ENCODE measurements at places on chromosomes 6 and 20.

DNA sequence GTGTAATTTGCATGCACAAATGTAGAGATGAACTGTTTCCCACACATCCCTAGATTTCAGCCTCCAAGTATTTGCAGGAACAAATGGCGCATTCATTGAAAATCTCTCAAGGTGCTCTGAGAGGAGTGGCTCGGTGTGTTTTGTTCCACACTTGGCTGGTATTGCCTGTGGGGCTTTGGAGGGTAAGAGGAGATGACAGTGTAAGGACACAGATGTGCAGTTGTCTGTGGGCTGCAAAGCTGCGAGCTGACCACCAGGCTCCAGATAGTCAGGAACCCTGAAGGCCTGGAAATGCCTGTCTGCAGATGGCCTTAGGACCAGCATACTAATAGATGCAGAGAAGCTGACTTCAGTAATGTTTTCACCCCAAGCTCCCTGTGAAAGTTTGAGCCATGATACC, 57.7 kb upstream of the PBOV1 start:
- DNase-seq, result no peak

- DNase-seq, result no peak
Observed at GRCh38 chr20:41654884-41655283, 36.7 kb upstream of the CHD6 start.

DNA sequence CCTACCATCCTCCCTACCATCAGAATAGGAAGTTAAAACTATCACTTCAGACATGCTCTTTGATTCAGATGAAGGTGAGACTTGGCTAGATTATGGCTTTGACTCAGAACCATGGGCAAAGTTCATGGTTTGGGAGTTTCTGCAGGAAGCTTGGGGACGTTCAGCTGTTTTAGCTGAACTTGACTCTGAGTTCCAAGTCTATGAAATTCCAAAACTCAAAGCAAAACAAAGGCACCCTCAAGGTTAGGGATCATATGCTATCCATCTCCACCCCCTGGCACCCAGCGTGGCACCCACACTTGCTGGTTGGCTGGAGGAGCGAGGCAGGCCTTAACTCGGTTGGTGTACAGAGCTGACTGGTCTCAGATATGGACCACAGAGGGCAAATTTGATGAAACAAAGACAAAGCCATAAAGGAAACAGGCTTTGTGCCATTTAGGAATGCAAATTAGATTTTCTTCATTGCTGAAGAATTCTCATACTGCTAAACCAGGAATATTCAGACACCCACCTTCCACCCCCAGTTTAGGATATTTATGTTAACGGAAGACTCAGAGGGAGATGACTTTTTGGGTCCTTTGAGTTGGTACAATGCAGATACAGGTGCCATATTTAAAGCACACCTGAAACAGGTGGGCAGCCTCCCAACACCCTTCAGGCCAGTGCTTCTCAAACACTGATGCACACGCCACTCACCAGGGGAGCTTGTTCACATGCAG, 88.4 kb upstream of the SLC22A16 start:
- no peak for DNase-seq

DNA sequence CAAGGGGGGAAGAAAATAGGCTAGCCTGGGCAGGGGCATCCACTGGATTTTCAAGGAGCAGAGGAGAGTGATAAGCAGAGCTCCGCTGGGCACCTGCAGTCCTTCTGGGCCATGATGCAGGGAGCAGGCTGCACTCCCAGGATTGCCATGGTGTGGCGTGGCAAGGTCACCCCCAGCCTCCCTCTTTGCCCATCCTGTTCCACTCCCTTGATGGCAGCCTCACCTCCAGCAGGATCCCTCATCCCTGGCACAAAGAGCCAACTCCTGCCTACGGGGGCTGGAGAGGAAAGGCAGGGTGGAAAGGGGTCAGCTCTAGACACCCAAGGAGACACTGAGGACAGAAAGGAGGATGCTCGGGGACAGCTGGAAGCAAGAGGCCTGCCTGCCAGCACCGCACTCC, 22.4 kb upstream of the MYMX start:
- DNase-seq, result no peak

DNA sequence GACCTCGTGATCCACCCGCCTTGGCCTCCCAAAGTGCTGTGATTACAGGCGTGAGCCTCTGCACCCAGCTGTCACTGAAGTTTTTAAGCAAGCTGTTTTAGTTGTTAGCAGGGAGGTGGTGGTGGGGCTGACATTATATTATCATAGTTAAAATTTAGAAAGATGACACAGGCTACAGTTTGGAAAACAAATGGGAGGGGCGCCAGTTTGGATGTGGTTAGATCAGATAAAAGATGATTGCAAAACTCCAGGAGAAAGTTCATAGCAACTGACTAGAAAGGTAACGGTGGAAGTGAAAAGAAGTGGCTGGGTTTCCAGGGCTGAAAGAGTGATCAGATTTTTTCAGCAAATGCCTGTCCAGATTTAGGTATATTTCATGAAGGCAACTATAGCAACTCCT, 311.9 kb upstream of the CITED2 start:
- DNase-seq, result no peak

DNA sequence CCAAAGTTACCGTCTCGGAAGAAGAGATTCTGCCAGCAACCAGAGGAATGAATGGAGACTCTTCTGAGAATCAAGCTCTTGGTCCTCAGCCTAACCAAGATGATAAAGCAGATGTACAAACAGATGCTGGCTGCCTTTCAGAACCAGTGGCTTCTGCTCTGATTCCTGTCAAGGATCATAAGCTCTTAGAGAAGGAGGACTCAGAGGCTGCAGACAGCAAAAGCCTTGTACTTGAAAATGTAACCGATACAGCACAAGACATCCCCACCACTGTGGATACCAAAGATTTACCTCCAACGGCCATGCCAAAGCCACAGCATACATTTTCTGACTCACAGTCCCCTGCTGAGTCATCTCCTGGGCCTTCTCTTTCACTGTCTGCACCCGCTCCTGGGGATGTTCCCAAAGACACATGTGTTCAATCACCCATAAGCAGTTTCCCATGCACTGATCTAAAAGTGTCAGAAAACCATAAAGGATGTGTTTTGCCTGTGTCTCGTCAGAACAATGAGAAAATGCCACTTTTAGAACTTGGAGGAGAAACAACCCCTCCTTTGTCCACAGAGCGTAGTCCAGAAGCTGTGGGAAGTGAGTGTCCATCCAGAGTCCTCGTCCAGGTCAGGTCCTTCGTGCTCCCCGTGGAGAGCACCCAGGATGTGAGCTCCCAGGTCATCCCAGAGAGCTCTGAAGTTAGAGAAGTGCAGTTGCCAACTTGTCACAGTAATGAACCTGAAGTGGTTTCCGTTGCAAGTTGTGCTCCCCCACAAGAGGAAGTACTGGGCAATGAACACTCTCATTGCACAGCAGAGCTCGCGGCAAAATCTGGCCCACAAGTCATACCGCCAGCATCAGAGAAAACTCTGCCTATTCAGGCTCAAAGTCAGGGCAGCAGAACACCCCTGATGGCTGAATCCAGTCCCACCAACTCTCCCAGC, 109.6 kb downstream of the RTN4IP1 start:
- no peak for DNase-seq

DNA sequence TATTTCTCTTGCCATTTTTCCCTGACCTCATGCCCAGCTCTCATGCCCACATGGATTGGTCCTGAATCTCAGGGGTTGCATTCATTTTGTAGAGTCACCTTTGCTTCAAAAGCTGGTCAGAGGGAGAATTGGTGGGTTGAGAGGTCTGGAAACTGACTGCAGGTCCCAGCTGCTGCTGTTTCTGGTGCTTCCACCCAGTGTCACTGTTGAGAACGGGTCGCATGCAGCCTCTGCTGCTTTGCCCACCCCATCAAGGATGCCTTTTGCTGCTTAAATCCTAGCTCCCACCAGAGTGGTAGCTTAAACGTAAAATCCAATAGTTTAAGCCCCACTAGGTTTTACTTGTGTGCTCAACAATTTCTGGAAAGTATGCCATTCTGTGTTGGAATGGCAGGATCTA, 211.4 kb upstream of the TSHZ2 start:
- DNase-seq, result no peak

GRCh38 chr6:139364302-139364981, 10.0 kb downstream of the CITED2 start:
- no peak for DNase-seq

- no peak for DNase-seq
Observed at GRCh38 chr6:121917834-121918559, 481.5 kb upstream of the HSF2 start.

DNA sequence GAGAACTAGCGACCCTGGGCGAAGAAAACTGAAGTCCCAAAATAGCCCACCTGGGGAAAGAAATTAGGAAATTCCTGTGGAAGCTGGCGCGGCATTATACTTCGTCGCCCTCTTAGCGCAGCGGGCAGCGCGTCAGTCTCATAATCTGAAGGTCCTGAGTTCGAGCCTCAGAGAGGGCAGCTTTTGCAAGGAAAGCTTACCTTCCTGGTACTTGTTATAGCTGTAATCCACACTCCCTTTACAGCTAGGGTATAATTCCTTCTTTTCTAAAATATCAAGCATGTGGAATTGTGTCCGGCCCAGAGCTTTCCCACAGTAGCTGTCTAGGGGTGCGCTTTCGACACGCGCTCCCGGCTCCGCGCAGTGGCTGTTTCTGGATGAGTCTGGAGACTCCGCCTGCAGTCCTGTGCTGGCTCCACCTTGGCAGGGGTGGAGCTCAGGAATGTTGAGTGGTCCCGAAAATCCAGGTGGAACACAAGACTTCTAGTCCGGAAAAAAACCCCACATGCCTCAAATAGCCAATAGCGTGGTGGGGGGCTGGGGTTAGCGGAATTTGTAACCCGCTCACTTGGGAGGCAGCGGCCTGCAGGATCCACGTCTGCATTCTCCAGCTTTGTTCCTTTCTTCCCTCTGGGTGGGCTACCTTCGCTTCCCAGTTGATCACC, 83.7 kb upstream of the ZNF322 start:
- no peak for DNase-seq

DNA sequence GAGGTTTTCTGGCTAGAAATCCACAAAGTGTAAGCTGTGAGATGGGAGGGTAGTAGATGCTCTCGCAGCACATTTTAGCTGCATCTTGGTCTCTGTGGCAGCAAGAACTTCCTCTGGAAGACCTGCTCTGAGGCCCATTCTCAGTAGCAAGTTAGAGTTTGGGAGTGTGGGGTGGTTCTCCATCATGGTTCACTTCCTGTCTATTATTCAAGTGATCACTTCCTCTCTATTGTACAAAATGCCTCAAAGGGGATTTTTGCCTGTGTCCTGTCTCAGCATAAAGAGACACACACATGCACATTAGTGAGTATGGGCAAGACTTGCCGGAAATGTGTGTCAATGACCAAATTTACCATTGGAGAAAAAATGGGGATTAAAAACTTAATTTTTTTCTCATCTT, 42.5 kb downstream of the LYRM2 start:
- DNase-seq, result no peak

- no peak for DNase-seq
Observed at GRCh38 chr20:38311091-38311490, 7.1 kb downstream of the BPI start.

GRCh38 chr6:165515963-165516624, 146.9 kb downstream of the PDE10A start:
- DNase-seq, result no peak

DNA sequence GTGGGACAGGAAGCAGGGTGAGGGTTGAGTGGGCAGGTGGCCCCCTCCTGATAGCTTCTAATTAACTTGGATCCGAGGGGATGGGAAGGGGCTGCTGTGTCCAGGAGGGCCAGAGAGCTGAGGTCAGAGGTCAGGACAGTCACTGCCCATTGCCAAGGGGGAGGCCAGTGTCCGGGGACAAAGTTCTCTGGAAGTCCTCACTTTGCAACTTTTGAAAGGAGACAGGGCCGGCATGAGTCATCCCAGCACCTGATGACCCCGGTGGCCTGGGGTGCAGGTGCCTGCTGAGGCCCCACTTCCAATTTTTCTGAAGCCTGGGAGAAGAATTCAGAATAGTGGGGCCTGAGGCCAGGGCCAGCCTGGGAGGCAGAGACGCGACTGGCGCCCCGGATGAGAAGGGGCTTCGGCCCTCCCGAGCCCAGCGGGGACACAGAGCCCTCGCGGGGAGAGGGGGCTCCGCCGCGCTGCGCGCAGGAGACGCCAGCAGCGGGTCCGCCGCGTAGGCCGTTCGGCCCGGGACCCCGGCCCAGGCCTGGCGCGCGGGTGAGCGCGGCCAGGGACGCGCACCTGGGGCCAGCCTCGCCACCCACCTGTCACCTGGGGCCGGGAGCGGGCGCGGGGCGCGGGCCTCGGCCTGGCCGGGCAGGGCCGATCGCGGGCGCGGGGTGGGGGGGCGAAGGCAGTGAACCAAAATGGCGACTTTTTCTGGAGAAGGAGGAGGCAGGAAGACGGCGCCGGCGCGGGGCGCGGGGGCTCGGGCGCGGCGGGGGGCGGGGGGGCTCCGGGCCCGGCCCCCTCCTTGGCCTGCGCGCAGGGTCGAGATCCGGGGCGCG, 586 bp downstream of the ZNF512B start:
- DNase-seq, result no peak

- no peak for DNase-seq
Observed at GRCh38 chr20:46188866-46189541, 70.9 kb downstream of the CD40 start.

GRCh38 chr20:25378884-25379733, 11.5 kb downstream of the ABHD12 start:
- no peak for DNase-seq

Data from CMK (cell line).